ENCODE measurements at places on chromosomes 16 and 17.

- no peak for DNase-seq
Measured at GRCh38 chr17:16969931-16970906, 1.7 kb downstream of the TNFRSF13B start.

DNA sequence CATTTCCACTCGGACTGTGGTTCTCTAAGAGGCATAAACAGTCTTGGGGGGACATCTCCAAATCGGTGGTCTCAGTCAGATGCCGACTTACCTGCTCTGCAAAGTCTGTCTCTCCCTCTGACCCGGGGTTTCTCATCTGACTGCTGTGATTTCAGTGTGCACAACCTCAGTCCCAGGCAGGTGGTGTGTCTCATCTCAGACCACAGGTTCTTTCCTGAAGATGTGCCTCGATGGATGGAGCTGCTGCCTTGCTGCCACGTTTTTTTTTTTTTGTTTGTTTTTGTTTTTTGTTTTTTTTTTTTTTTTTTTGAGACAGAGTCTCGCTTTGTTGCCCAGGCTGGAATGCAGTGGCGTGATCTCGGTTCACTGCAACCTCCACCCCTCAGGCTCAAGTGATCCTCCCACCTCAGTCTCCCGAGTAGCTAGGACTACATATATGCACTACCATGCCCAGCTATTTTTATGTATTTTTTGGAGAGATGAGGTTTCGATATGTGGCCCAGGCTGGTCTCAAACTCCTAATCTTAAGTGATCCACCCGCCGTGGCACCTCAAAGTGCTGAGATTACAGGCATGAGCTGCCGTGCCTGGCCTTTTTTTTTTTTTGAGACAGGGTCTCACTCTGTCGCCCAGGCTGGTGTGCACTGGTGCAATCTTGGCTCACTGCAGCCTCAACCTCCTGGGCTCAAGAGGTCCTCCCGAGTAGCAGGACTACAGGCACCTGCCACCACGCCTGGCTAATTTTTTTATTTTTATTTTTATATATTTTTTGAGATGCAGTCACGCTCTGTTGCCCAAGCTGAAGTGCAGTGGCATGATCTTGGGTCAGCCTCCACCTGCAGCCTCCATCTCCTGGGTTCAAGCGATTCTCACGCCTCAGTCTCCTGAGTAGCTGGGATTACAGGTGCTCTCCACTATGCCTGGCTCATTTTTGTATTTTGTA is 15.4 kb downstream of the SPIRE2 start:
- no peak for DNase-seq

DNA sequence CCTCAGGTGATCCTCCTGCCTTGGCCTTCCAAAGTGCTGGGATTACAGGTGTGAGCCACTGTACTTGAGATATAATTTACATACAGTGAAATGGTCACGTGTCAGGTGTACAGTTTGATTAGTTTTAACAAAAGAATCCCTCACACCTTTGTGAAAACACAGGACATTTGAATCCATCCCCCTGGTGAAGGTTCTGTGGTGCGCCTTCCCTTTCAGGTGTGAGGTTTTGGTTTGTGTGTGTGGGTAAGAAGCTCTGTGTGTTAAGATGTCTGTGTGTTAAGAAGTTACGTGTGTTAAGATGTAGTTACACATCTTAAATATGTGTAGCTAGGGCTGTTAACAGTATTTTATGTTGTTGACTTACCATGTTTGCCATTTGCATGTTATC is 4.4 kb downstream of the SEC14L1 start:
- no peak for DNase-seq

DNA sequence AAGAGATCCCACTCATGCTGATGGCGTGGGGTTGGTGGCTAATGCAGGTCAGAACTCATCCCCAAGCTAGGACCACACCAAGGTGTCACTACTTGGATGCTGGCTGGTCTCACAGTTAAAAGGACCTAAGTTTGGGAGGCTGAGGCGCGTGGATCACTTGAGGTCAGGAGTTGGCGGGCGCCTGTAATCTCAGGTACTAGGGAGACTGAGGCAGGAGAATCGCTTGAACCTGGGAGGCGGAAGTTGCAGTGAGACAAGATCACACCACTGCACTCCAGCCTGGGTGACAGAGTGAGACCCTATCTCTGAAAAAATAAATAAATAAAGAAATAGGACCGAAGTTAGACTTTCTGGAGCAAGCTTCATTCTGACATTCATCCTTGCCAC is 6.6 kb upstream of the CDC42EP4 start:
- DNase-seq: no peak

GRCh38 chr17:59542960-59543635 is 22.3 kb upstream of the DHX40 start:
- no peak for DNase-seq

DNA sequence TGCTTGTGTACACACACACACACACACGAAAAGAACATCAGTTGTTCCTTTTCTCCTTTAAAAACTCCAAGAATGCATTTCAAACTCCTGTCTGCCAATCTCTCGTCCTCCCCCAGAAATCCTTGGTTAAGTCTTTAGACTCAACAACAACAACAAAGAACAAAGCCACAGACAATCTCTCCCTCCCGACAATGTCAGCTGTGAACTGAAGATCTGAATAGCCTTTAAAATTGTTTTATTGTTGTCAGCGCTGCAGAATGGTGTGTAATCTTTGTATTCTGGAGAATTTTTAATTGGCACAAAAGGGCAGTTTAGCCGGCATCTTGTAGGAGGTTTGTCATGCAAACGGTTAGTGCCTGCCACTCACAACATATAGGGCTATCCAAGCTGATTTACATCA is 219.5 kb downstream of the MSI2 start:
- DNase-seq: no peak

DNA sequence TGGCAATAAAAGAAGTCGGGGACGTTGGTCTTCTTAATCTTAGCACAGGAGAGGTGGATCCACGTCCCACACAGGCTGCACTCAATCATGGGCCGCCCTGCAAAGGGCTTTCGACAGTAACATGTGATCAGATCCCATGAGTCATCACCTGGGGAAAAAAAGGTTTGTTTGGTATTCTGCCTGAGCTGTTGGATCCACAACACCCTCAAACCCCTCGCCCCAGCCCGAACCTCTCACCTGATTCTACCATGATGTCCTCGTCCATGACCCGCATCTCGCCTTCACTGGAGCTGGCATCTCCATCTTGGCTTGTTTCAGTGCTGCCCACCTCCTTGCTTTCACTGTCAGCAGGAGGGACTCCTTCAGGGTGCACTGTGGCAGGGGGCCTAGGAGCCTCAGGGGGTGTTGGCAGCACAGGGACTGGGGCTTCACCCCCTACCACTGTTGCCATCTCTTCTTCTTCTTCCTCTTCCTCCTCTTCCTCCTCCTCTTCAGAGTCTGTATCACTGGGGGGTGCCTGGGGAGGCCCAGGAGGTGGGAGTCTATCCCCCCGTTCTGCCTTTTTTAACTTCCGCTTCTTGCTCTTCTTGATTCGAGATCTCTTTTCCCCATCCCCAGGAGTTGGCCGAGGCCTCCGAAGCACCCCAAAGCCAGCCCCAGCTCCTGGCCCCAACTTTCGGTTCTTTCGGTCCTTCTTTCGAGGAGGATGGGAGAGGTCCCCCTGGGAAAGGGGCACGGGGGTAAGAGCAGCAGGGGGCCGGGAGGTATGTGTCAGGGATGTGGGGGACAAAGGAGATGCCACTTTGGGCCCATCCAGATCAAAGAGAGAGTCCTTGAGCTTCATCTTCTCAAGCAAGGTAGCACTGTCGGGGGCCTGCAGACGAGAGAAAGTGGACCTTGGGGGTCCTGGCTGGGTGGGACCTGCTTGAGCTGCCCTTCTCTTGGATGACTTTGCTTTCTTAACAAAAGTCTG is 1.7 kb upstream of the DVL2 start:
- DNase-seq: no peak

DNA sequence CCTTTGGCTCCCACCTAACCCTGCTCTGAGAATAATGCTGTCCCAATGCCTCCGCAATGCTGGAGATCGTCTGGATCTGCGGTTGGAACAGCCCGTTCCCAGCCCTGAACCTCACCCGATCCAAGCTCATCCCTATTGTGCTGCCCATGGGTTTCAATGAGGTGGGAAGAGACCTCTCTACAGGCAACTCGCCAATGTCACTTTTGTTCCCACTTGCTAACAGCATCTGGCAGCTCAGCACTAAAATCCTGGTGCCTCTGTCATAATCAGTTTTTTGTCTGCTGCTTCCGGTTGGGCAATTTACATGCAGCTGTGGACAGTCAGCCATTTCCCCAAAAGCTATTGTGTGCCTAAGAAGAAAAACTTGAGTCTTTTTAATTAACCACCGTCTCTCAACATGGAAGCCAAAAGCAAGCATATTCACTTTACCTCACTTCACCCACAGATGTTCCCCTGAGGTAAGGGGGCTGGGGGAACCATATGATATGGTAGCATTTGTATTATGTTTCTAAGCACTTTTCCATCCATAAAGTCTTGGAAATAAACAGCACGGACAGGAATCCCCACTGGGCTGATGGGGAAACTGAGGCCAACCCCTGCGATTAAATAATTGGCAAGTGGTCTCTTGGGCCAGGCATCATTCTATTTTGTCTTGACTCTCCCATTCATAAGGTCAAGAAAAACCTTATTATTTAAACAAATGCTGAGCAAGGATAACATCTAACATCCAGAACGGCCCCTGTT is 159.2 kb upstream of the CDH5 start:
- DNase-seq: no peak

- DNase-seq: no peak
Measured at GRCh38 chr17:73283841-73284282, 22.2 kb upstream of the CPSF4L start.

DNA sequence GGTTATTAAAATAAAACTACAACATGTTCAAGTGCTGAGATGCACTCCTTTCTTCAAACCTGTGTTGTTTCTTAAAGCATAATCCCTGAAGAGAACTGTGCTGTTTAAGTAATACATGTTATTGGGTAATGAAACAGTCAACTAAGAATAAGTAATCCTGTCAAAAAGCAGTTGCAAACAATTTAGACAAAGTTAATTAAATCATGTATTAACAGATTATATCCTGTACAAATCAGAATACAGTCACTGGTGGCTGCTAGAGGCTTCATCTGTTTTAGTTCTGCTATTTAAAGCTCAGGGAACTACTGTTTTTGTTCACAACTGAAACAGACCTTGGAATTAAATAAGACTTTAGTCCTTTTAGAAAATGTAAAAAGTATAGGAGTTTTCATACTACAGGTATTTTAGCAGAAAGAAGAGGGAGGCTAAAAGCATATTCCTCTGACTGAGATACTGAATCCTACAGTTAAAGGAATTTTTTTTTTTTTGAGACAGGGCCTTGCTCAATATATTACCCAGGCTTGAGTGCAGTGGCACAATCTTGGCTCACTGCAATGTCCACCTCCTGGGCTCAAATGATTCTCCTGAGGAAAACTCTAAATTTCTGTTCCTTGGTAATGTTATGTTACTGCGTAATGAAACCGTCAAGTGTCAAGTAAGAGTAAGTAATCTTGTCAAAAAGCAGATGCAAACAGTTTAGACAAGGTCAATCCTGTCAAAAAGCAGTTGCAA is 27.3 kb upstream of the ITGA2B start:
- no peak for DNase-seq

DNA sequence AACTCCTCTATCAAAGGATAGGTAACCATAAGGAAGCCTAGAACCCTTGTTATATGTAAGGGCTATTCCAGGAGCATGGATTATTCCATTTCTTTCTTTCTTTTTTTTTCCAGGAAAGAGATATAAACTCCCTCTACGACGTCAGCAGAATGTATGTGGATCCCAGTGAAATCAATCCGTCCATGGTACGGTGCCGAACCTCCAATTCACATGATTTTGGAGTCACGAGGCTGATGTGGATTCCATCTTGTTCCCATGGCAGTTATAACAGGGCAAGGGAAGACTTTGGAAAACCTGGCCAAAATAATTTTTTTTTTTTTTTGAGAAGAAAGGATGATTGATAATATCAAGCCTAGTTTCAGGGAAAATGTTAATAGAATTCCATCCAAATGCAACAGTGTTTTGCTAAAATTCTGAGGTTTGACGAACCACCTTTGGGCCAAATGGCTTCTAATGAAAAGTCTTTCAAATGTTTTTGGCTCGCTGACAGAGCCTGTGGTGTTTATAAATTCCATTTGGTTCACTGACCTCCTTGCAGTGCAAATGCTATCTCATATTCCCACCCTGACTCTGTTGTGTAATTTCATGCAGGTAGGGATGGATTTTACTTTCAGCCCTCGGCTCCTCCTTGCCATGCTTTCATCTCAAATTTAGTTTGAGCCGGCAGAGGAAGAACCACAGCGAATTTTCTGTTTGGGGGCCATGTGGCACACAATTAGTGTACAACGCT is 90.0 kb downstream of the SDR42E1 start:
- DNase-seq: no peak

- no peak for DNase-seq
Measured at GRCh38 chr17:42023524-42024349, 3.8 kb downstream of the NKIRAS2 start.

DNA sequence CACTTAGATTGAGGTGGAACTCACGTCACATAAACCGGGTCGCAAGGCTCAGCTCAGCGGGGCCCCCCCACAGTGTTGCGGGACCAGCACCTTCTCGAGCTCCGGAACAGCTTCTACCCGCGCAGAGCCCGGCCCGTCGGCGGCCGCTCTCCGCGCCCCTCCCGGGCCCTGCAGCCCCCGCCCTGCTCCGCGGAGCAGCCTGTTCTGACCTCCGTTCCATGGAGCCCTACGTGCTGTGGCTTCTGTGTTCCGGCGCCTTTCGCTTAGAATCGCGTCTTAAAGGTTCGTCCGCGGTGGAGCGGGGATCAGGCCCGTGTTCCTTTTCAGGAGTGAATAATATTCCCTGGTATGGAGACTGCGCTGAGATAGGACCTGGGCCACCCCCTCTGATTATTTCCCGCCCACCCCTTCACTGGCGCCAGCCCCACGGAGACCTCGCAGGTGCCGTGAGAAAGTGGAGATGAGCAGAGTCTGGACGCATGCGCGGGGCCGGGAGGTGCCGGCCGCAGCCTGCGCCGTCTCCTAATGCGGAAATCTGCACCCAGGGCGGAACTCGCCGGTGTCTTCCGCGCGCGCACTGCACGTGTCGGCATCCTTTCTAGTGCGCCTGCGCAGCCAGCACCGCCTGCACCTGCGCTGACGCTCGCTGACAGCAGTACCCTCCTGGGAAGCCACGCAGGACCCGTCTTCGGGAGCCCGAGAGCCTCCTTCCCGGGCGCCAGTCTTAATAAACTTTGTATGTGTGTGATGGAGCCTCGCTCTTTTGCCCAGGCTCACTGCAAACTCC is 30.9 kb downstream of the ZNF778 start:
- no peak for DNase-seq

- peak; percentile 59 for DNase-seq
Measured at GRCh38 chr17:1649844-1650501, at the start of gene RILP. Gene RILP, minus strand, starts transcription at chr17:1649866. Its CDS starts 62 bp downstream, at chr17:1649804.

DNA sequence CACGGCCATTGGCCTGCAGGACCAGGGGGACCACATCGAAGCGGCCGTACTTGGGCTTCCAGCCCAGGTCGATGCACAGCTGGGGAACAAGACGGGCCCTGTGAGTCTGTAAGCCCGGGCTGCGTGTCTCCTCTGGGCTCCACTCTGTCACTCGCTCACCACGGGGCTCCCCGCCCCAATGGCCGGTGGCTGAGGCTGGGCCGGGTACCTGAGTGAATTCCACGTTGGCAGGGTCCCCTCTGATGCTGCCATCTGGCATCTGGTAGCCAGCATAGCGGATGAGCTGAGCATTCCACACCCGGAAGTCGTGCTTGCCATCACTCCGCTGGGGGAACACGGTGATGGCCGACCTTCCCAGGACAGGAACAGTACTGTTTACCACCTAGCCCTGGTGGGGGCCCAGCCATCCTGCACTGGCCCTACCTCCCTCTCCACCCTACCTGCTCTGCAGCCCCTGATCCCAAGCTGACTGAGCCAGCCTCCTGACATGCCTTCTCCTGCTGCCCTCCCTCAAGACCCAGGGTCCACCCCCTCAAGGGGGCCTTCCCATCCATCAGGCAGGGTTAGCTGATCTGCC is 19.4 kb downstream of the NOS2 start:
- no peak for DNase-seq

Data from right forelimb (tissue), 1 donor.